ENCODE measurements at places on chromosomes 7 and 10. TPM values are rescaled to one million over a fixed set of nuclear protein-coding genes. Genes with fewer than 3 reads are reported as not detected.
A peak's percentile ranks its signal among the peaks of the same experiment; 100 is the strongest.

Gene TMEM236
- 0.16 TPM for total RNA-seq

- DNase-seq: no peak
These were observed 122.8 kb downstream of the PRLHR start for GRCh38 chr10:118472415-118473304.

DNA sequence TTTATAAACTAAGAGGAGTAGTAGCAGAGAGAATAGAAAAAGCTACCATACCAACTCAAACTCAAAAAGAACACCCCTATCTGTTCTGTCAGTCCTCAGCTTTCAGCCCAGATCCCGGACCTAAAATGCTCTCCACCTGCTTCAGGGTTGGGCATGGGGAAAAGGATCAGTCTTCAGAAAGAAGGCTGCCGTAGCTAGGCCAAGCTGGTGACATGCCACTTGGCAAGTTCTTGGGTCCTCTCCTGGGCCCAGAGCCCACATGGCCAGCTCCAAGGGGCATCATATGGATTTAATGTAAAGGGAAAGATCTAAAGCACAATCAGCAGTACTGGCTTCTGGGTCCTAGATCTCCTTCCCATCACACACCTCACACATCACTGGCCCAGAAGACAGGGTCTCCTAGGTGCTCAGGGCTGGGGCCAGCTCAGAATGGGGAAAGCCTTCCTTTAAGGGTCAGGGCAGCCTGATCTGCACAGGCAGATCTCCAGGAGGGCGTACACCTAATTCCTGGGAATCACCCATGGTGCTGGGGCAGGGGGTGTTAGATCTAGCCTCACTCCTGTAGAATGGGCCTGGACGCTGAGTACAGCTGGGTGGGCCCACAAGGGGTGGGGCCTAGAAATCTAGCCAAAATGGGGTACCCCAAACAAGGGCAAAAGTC is 2.5 kb downstream of the VAX1 start:
- DNase-seq: no peak

Gene LIPK
- total RNA-seq: not detected

GRCh38 chr10:94172332-94172731 is 178.6 kb downstream of the PLCE1 start:
- no peak for DNase-seq

Gene TAS2R5
- total RNA-seq: 0.83 TPM

GRCh38 chr7:146772601-146773000 is 656.0 kb downstream of the CNTNAP2 start:
- DNase-seq: no peak

Gene HABP2
- not detected for total RNA-seq

GRCh38 chr7:47525066-47525623 is 56.8 kb downstream of the TNS3 start:
- DNase-seq: no peak

Gene VAX1
- not detected for total RNA-seq

Gene TMEM209
- total RNA-seq: 45.6 TPM

GRCh38 chr10:107653832-107654287 is 489.4 kb upstream of the SORCS1 start:
- DNase-seq: peak; percentile 5

- DNase-seq: no peak
These were observed 142.1 kb downstream of the STK31 start for GRCh38 chr7:23852135-23852534.

Gene KIAA1217
- total RNA-seq: 1.3 TPM

DNA sequence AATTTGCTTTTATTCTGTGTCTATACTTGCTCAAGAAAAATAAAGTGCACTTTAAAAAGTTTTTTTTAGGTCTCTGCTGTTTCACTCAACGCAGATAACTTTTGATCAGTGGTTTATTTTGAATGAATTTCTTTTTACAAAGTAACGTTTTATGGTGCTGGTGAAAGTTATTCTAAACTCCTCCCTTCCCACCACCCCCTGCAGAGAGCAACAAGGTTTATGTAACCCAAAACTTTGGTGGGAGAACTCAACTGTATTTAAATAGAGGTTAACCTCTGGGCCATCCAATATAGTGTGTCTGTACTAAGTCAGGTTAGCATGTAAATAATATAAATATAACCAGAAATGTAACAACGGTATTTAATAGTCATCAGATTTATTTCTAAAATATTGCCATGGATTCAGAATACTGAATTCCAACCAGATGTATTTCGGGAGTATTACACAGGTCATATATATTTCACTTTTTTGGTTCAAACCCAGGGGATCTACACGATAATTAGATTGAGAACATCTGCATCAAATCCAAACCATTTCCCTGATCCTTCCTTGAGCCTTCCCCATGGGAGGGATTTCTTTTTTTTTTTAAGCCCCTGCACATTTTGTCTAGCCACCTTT is 3.9 kb upstream of the CUX1 start:
- no peak for DNase-seq

Gene SYCE1
- total RNA-seq: not detected

GRCh38 chr7:150449206-150449952 is 1.1 kb upstream of the GIMAP8 start:
- DNase-seq: peak; percentile 39

GRCh38 chr7:4797858-4798705 is 22.7 kb downstream of the AP5Z1 start:
- DNase-seq: peak; percentile 68

Gene IL2RA
- total RNA-seq: 874 TPM

GRCh38 chr7:75815418-75816064 is 1.9 kb upstream of the CCL24 start:
- no peak for DNase-seq

Gene ERVW-1
- not detected for total RNA-seq

GRCh38 chr7:133724694-133725093 is 402.4 kb upstream of the LRGUK start:
- DNase-seq: no peak

- no peak for DNase-seq
These were observed 790.7 kb downstream of the TNS3 start for GRCh38 chr7:46791188-46791587.

GRCh38 chr10:126013489-126014281 is 117.3 kb downstream of the FANK1 start:
- peak; percentile 5 for DNase-seq

DNA sequence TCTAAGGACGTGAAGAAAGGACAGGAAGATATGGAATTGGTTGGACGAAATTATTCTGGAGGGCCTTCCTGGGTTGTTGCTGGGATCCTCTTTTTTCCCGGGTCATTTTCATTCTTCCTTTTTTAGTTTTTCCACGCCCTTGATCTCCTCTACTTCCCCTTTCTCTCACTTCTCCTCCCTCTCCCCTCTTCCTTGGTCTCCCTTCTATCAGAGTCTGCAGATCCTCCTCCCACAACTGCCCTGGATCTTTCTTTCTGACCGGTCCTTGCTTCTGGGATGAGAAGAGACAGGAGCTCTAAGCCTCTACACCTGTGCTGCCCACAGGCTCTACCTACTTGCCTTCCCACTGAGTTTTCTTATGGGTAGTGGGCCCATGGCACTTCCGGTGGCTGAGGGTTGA is 103.7 kb upstream of the RELN start:
- DNase-seq: no peak

Gene DENND11
- total RNA-seq: 28.6 TPM

All from activated CD8-positive, alpha-beta T cell treated with anti-CD3 and anti-CD28 coated beads for 36 hours (primary cell).